ENCODE measurements at places on chromosomes 11 and 22. TPM values are rescaled to one million over a fixed set of nuclear protein-coding genes. Genes with fewer than 3 reads are reported as not detected.

The TMPRSS6 gene
- 0.88 TPM for total RNA-seq

GRCh38 chr11:116439361-116439677, 333.5 kb downstream of the BUD13 start:
- no peak for DNase-seq

DNA sequence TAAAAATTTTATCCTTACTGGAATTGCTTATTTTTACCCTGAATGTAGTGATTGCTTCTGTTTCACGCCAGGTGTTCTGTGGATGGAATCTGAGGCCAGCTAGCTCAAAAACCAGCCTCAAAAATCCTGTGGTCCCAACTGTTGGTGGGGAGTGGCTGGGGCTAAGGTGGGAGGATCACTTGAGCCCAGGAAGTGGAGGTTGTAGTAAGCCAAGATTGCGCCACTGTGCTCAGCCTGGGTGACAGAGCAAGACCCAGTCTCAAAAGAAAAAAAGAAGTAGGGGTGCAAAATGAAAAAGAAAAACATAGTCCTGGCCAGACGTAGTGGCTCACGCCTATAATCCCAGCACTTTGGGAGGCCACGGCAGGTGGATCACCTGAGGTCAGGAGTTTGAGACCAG, 27.0 kb upstream of the SLC5A1 start:
- no peak for DNase-seq

GRCh38 chr11:4071914-4072313, 22.7 kb upstream of the RRM1 start:
- no peak for DNase-seq

DNA sequence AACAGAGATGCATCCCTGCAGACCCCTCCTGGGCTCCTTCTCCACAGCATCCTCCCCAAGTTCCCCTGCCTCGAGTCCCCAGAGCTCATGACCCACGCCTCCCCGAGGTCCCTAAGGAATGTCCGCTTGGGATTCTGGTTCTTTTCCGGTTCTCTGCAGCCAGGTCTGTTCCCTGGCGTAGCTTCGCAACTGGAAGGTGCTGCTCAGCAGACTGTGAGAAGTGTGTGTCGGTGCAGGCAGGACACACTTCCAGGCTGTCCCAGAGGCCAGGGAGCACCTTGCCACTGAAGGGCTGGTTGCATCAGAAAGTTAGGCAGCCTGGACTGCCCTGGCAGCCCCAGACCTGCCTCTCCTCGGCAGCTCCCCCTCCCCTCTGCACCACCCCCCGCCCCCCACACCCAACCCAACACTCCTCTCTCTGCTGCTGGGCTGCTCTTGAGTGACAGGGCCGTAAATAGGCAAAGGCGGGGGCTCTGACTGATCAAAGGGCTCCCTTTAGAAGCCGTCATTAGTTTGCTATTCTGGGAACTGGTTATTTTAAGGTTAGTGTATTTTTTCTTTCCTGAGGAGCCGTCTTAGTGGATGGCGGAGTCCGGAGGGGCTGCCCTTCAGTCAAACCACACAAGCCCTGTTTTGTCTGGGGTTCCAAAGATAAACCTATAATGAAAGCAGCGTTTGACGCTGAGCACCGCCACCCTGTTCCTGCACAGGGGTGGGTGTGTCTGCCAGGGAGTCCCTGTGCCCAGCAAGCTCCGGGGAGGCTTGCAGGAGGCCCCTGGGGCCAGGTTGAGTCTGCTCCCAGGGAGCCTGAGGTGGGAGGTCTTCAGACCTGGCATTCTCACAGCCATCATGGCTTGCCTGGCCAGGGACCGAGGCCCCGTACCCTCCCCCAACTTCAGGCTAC, 88.6 kb upstream of the KCNQ1OT1 start:
- DNase-seq = no peak
